ENCODE measurements at places on chromosomes 3 and 15.

DNA sequence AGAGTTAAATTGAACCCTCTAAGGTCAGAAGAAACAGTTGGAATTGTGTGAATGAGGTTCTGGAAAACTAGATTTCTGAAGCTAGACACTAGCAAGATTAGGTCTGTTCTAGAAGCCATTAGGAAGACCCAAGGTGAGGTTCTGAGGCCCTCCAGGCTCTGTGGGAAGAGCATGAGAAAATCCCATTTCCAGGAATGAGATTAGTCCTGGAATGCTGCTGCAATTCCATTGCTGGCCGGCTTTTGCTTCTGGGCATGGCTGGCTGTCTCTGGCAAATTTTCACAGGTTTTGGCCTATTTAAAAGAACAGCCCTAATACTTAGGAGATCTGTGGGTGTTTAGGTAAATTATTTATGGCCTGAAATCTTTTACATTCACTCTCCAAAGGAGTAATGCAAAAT is 26.9 kb upstream of the PYDC2 start:
- DNase-seq, result no peak

GRCh38 chr3:142275856-142276255 is 50.5 kb upstream of the GK5 start:
- no peak for DNase-seq

GRCh38 chr3:43048470-43048869 is 57.4 kb downstream of the POMGNT2 start:
- no peak for DNase-seq

GRCh38 chr3:71080517-71081083 is 502.9 kb downstream of the FOXP1 start:
- DNase-seq, result no peak

- DNase-seq, result peak; percentile 59
Observed at GRCh38 chr15:51830276-51830806, 888 bp downstream of the TMOD3 start.

DNA sequence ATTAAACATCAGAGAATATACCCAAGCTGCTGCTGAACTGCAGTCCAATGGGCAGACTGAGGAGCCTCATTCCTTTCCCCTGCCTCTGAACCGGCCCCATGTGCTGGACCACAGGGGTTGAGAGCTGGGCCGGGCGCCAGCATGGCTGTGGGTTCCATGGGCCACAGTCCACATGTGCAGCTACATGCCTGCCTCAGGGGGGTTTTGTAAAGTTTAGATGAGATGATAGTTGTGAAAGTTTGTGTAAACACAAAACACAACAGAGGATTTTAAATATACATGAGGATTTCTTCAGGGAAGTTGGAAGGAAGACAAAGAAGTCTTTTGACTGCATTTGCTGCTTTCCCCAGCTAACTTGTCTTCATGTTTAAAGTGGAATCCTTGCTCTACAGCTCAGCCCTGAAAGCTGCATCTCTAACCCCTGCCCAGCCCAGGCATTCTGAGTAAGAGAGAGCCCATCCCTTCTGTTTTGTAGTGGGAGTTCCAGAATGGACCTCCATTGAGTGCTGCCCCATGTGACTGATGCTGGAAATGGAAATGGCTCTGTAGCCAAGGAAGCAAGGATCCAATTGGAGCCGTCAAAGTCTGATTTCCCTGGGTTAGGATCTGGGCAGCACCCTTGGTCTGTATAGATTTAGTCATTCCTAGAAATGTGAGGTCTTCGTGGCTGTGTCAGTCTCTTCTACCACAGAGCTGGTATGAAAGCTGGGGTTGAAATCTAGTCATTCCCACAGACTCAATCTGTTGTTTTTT is 17.5 kb downstream of the SLC12A8 start:
- no peak for DNase-seq

DNA sequence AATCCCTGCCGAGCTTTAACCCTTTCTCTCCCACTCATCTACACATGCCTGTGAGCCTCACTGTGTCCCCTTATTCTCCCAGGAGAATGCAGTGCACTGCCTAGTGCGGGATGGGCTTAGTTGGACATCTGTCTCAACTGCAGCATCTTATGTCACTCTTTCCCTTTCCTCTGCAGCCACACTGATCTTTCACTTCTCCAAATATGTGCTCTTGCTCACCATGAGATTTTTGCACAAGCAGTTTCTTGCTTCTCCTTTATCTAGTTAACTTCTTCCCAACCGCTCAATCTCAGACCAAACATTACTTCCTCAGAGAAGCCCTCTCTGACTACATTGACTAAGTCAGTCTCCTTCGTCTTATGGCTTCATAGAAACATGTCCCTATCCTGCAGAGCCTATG is 292.3 kb downstream of the KBTBD8 start:
- no peak for DNase-seq

- no peak for DNase-seq
Observed at GRCh38 chr3:141655801-141656200, 82.3 kb upstream of the RNF7 start.

DNA sequence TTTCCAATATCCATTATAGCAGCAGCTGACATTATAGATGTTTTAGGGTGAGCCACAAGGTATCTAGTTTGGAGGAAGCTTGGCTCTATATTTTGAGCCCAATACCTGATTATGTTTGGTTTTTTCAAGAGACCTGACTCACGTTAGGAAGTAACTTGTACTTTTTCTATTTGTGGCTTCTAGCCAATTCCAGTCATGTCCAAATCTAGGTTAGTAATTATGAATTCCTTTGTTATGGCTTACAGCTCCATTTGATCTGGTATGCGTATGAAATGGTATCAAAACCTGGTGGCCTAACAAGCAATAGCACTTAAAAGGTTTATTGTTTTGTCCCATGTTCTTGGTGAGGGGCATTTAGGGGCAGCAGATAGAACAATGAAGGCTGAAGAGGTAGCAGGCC is 115.9 kb downstream of the TOP2B start:
- DNase-seq, result no peak

DNA sequence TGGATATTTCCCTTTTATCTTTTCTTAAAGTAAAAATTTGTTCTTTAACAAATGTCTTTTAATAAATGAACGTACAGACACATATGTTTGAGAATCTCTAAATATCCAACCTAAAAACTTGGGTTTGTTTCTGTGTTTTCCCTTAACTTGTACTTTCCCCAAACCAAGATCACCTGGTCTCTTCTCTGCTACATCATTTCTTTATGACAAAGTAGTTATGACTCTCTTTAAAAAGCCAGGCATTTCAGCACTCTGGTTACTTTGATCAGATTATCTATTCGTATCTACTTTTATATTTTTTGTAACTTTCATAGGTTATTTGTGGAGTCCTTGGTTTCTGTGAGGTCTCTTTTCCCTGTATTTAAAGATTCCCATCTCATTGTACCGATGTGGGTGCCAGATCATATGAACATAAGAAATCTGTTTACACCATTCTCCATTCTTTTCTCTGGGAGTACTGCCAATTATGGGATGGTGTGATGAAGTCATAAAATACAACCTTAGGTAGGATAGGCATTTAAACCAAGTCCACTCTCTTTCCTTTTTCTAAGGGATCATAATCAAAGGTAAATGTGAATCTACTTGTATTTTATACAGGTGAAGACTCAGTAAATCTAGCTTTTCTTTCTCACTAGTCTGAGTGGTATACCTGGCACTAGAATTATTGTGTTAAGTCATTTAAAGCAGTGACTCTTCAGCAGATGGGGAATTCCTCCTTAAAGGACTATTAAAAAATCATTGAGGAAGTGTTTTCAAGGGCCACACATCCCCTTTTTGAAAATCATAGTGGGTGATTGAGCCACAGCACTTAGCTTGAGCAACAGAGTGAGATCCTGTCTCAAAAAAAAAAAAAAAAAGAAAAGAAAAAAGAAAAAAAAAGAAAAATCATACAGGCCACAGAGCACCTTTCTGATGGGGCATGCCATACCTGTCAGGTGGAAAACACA is 12.4 kb upstream of the NFKBIZ start:
- no peak for DNase-seq

DNA sequence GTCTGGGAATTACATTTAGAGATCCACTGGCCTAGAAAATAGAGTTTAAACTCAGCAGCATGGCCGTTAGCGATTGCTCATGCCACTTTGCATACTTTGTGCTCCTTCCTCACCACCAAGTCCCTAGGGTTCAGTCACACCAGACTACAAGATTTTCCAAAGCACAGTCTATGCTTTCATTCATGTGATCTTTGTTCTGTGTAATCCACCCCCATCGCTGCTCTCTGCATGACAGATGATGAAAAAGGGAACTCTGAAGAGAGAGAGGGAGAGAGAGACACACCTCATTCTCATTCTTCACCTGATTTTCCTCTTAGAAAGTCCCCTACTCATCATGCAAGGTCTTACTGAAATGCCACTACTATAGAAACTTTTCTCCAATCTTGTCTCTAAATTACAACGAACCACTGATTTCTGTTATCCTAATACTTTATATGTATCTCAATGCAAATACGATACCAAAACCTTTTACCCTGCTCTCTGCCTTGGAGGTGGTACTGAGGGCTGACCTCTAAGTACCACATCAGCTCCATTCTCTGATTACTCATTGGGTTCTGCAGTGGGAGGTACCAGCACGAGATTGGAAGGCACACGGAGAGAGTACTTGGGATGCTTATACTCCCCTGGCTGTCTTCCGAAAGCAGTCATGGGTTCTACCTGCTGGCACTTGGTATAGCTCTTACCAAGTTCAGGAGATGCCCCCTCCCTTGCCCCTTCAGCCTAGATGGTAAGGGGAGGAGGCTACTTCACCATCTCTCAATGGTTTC is 1.1 kb upstream of the PARP15 start:
- no peak for DNase-seq

DNA sequence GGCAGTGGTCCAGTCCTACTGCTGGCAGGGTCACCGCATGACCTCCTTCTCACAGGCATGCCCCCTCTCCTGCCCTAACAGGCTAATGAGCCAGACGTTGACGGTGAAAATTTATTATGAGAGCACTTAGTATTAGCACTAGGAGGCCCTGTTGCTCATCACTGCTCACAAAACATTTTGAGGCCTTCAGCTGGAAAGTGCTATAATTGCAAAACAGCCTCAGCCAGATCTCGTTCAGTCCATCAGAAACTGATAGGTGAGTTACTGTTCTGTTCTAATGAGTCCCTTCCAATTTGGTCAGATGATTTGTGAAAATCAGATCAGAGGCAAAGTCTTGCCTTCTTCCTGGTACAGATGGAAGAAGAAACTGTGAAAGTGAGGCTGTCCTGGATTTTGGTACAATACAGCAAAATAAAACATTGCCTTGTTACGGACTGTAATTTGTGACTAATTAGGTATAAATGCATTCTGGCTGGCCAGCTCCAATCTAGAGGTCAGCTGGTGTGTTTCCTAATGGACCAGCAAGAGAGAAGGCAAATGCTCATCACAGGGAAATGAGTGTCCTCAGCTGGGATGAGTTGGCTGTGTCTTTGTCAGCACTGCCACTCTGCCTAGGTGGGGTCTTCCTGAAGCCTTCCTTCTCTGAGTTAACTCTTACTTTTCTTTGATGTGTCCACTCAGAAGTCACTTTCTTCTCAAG is 316.8 kb downstream of the CHST2 start:
- no peak for DNase-seq

DNA sequence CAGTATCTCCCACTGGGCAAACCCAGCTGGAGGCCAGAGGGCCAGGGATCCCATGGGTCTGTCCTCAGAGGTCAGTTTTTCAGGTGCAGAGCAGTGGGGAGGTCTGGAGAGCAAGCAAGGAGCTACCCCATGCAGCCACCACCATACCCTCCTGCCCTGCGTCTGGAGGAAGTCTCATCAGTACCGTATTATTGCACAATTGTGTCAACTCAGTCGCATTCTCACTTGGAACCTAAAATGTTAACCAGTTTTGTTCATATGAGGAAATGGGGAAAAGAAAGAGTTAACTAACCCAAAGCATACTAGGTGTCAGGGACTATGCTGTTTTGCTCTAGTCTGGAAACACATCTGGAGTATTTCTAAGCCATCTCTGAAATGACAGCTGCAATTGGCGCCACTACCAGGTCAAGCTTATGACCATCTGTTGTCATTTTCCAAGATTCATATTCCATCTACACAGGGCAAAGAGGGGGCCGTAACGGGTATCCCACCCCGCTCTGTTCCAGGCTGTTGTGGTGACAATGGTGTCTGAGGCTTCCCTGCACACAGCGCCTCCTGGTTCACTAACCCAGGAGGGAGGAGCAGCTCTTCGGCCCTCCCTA is 16.9 kb upstream of the APBA2 start:
- DNase-seq, result no peak

DNA sequence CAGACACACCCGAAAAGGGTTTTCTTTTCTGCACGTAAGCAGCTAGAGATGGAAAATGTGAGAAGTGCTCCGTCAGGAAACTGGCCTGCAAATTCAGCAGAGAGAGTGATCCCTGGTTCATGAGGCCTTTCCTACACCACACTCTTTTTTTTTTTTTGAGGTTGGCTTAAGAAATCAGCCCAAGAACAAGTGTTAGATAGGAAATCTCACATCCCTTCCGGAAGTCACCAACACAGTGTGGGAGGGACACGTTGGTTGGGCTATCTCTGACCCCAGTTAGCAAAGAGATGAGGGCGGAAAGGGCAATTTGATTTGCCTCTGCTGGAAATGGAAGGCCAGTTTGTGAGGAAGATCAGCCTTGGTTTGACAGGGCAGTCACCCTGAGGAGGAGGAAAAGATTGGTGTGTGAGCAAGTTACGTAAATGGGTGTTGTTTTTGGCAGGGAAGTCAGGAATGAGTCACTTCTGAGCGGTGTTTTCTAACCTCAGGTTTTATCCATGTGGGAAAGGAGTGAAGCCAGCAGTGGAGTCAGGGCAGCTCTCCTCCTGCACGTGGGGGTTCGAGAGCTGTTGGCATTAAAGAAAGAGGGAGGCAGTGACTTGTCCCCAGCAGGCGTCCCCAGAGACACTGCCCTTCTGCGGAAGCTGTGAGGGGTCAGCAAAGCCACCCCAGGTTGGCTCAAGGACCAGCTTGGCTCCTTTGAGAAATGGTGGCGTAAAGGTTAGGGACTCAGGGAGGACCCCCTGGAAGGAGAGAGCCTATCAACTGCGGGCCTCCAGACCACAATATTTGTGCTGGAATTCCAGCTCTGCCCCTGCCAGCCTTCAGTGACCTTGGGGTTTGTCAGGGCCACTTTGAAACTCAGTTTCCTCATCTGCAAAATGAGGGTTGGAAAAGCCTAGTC is 237.6 kb upstream of the BHLHE40 start:
- peak; percentile 83 for DNase-seq

DNA sequence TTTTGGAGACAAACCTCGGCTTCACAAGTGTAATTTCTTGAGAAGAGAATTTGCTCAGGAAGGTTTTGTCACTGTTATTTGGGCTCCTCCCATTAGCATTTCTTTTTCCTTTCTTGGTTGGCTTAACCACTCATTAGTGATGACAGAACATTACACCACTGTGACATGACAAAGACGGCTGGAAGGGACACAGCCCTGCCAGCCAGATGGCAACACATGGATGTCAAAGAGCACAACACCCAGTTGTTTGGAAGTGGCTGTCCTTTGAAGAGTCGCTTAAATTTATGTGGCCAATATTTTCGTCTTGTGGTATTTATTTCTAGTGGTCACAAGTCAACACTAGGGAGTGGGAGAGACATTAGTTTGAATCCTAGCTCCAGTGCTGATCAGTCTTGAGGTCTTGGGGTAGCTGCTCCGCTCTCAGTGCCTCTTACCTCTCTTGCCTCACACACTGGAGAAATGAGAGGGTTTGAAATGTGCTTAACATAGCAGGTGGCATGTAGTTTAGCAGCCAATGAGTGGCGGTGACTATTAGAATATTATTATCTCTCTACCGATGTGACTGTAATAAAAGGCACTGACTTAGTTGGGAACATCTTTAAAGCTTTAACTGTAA is 92.8 kb downstream of the FRMD4B start:
- no peak for DNase-seq

- no peak for DNase-seq
Observed at GRCh38 chr3:176927280-176927679, 270.0 kb downstream of the TBL1XR1 start.

Data from ureter (tissue), 1 donor.